Stimulated activated CD8-positive, alpha-beta memory T cell treated with anti-CD3 and anti-CD28 coated beads, Interleukin-7, amount 100 ng/mL, for 24 hours (primary cell): ENCODE measurements at places on chromosomes 2 and 18.

DNA sequence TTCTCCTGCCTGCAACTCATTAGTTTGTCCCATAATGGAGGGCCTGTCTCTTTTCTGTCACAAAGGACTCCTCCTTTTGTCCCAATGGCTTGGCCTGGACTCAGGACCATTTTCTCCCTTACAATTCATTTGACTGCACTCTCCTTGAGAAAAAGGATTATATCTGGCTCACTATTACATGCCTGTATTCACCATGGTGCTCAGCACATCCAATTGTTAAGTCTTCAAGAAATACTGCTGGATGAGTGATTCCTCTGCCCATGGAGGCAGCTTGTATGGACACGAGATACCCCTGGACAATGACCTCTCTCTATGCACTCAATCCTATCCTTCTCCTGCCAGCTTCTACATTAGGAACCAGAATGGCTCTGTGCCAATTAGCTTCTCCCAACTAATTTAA lies 47.0 kb downstream of the CHST9 start:
- no peak for DNase-seq

- no peak for DNase-seq
Observed at GRCh38 chr18:11570073-11570588, 39.3 kb upstream of the SLC35G4 start.

DNA sequence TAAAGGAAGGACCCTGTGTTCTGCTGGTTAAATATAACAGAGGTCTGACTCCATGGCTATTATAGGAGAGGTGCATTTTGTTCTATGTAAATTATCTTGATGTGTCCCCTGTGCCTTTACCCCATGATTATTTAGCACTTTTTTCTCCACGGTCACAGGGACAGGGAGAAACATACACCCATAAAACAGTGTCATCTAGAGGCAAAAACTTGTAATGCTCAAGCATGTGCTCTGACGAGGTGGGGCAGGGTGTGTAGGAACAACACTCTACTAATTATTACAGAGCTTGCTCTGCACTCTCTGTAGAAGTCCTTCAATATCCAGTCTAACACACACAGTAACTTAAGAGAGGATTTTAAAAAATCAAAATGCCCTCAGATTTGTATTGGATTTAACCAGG lies 187.9 kb downstream of the NEDD4L start:
- DNase-seq, result no peak

DNA sequence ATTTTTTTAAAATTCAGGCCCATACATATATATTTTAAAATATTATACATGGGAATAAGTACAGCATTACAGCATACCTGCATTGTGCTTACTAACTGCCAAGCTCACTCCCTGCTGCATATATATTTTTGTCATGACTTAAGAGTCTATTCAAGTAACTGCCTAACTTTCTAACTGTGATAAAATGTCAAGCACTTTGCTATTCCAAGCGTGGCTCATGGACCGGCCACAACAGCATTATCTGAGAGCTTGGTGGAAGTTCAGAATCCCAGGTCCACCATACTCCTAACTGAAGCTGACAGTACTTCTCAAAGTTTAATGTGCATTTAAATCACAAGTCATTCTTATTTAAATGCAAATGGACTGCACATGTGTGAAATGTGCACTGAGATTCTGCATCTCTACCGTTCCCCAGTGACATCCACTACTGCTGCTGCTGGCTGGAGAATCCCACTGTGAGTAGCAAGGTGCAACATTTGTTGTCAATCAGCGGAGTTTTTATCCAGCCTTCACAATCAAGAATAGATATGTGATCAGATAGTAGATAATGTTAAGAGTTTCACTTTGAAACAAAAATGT lies 79.1 kb downstream of the DYM start:
- DNase-seq, result no peak

GRCh38 chr2:144701259-144701658 lies 181.3 kb upstream of the ZEB2 start:
- DNase-seq, result no peak

GRCh38 chr2:217552081-217552480 lies 450.7 kb downstream of the TNS1 start:
- DNase-seq, result no peak

DNA sequence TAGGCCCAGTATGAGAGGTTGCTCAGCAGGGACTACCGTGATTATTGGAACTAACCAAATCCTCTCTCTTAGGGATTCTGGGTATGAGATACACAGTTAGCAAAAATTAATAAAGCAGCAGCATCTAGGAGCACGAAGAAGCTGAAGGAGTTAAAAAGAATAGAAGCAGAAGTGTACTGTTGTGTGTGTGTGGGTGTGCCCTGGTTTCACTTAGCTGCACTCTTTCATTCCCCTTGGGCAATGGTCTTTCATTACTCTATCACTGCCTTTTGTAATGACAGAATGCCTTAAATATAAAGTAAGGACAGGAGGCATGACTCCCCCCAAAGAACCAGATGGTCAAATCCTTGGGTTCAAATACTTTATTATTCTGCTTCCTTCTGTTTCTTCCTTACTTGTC lies 115.9 kb upstream of the CD302 start:
- DNase-seq, result no peak

- no peak for DNase-seq
Observed at GRCh38 chr2:85399183-85399455, 11.0 kb downstream of the CAPG start.
